T follicular helper cell (primary cell): ENCODE measurements at places on chromosomes 3 and 15.

GRCh38 chr3:197302696-197303341 lies 4.4 kb upstream of the DLG1 start:
- no peak for DNase-seq

- no peak for DNase-seq
These were observed 222.3 kb upstream of the EIF1B start for GRCh38 chr3:40086890-40087883.

- DNase-seq = no peak
These were observed 272.5 kb downstream of the XXYLT1 start for GRCh38 chr3:194998417-194998816.

GRCh38 chr3:177852001-177852807 lies 654.9 kb upstream of the TBL1XR1 start:
- DNase-seq = no peak

DNA sequence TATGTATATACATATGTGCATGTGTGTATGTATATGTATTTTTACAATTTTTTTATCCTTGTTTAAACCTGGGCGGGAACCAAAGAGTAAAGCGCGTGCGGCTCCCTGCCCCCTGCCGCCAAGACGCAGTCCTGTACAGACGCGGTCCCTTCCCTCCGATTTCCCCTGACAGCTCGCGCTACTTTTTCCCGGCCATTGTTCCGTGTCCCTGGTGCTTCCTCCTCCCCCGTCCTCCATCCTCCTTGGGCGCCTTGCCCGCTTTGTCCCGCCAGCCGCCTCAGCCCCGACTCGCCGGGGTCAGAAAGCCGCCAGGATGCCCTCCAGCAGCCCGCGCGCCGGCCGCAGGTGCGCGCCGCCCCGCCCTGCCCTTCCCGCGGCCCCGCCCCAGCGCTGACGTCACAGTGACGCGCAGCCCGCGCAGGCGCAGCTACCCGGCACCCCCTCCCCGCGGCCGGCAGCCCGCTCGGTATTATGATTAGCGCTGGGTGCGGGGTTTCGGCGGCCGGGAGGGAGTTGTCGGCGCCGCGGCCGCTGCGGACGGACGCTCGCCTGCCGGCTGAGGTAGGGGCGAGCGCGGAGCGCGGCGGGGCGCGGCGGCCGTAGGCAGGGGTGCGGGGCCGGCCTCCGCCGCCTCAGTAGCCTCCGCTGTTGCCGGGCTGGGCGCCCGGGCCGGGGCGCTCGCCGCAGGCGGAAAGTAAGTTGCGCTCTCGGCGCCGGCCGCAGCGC lies at the start of gene SNRK:
Gene SNRK (plus strand): TSS at position 426 of the 726 bp plus-strand sequence. CDS start 16,664 bp downstream, outside the sequence.
- peak; percentile 89 for DNase-seq

DNA sequence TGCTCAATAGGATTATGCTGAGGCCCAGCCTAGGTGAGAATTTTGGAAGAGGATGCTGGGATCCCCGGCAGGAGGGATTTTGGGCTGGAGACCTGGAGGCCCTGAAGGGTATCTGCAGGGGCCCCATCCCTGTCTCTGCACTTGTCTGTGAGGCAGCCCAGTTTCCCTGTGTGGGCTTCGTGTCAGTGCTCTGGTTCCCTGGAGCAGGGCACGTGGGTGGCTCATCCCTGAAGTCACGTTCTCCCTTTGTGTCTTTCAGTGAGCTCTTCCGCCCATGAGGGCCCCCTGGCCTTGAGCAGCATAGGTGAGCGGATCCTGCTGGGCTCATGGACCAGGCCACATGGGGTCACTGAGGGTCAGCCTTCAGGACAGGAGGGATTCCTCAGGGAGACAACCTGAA lies 217.9 kb downstream of the SNRPN start:
- DNase-seq = no peak

DNA sequence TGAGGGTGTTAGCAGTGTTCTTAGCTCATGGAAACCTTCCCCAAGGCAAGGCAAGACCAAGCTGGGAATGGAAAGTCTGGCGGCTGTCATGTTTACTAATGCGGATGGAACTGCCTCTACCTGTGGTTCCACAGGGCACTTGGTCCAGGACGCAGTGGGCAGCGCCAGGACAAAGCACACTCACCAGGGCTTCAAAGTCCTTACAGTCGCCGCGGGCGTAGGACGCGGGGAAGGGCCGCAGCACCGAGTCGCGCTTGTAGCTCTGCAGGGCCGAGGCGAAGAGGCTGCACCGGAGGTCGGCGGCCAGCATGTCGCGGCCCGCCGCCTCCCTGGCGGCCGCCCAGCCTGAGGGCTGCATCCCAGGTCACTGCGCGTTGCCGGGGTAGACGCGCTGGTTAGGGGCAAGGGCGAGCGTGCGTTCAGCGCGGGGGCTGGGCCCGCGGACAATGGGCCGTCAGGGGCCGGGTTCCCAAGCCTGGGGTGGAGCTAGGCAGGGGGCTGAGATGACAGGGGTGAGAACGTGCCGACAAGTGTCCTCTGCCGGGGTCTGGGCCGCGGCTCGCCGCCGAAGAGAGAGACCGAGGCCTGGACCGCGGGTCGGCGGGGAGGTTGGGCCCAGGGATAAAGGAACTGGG lies 497 bp downstream of the PARP16 start:
- DNase-seq = no peak

- DNase-seq = no peak
These were observed 99.8 kb downstream of the NSUN3 start for GRCh38 chr3:94162700-94163099.

DNA sequence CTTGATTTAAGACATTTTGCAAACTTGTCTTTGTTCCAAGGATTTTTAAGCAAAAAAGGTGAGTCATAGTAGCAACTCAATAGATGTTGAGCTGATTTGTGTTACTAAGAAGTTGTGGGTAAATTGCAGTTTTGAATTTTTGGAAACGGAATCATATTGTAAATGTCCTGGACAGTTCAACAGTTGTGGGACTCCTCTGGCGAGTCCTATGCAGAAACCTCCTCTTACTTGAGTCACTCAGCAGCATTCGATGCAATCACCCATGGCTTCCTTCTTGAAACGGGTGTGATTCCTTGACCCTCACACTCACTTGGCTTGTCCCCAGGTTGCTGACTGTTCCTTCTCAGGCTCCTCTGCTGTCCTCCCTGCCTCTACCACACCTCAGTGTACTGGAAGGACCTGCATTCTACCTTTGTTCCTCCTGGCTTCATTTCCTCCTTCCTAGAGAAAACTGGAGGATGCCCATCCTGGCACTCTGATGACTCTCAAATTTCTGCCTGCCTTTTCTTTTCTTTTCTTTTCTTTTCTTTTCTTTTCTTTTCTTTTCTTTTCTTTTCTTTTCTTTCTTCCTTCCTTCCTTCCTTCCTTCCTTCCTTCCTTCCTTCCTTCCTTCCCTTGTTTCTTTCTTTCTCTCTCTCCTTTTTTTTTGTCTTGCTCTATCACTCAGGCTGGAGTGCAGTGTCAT lies 52.8 kb upstream of the DGKG start:
- DNase-seq = no peak

DNA sequence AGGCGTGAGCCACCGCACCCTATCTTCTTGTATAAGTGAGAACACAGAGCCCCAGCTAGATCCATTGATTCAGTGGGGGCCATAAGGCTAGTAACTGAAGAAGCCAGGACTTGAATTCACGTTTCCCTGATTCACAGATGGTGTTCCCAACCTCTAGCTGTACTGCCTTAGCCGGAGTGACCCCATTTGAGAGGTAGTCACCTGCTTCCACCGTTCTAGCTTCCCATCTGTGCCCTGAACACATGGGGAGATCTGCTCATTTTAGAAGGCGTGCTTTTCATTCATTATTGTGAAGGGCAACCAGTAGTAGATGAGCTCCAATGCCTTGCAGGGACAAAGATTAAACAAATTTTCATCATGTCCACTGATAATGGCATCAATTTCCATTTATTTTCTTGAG lies 365.7 kb upstream of the TPM1 start:
- DNase-seq = no peak

DNA sequence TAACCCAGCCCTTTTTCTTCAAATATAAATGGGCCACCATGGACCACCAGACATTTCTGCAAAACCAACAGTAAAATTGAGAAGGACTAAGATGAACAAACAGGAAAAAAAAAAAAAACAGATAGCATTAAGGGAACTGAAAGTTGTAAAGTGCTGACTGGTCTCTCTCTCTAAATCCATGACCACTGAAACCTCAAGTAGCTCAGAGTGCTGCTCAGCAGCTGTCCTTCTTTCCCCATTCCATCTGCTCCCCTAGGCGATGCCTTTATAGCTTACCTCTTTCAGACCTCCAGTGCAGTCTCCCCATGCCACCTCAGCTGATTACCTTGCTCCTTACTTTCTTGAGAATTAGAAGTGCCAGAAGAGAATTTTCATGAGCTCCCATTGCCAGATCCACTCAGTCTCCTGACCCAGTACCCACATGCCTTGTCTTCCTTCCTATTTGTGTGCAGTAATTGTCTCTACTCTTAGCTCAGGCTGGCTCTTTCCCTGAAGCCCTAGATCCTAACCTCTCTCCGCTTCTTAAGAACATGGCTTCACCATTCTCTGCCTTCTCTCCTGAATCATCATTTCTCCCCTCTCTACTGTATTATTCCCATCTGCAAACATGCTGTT lies 23.9 kb upstream of the XIRP1 start:
- no peak for DNase-seq
